Activated naive CD8-positive, alpha-beta T cell treated with anti-CD3 and anti-CD28 coated beads, Interleukin-2, amount 50 U/mL, for 24 hours (primary cell): ENCODE measurements at places on chromosomes 7 and 10.

GRCh38 chr7:26910221-26910620 lies 45.8 kb upstream of the SKAP2 start:
- no peak for DNase-seq

DNA sequence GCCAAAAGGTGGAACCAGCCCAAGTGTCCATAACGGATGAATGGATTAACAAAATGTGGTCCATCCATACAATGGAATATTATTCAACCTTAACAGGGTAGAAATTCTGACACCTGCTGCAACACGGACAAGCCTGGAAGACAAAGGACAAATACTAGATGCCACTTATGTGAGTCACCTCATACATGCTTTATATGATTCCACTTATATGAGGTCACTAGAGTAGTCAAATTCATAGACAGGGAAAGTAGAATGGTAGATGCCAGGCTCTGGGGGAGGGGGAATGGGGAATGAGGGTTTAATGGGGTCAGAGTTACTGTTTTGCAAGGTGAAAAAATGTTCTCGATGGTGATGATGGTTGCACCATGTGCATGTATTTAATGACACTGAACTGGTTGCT lies 34.0 kb upstream of the CYTH3 start:
- DNase-seq: no peak

GRCh38 chr7:8285155-8285554 lies 23.2 kb upstream of the ICA1 start:
- no peak for DNase-seq

DNA sequence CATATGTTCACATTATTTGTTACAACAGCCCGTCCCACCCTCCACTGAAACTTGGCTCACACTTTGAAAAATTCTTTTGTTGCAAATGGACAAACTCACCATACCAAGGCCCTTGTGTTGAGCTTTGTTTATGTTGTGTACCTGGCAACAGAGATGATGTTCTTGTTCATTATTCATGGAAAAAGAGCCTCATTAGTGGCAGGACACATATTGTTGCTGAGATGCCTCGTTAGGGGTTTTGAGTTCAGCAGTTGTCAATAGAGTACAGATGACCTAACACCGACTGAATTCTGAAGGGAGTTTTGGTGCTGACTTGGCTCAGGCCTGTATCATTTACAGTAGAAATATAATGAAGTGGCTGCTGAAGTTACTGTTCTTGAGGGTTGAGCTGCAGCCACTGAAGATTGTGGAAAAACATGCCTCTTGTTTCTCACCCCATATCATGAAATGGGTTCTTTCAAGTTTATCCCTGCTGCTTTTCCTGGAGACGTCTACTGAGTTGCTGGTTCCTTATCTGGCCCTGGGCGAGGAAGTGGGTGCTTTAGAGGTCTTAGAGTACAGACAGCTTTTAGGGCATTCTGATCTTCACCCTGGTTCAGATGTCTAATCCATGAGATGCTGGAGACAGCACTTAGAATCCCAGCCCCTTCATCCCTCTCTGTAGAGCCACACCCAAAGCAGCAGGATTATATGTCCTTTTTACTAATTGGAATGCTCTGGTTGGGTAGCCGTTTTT lies 149.7 kb downstream of the WNT2 start:
- DNase-seq: no peak
